ENCODE measurements at places on chromosomes 3 and 15.

- H3K27ac ChIP-seq, result no peak overlapping the region
- H3K4me3 ChIP-seq, result no peak overlapping the region
- peaks cover 12% of the 10 kb centered on the region for H3K27me3 ChIP-seq
- H3K4me1 ChIP-seq, result no peaks in the 10 kb centered on the region
Measured at GRCh38 chr15:38197553-38197952, 55.1 kb upstream of the SPRED1 start.

DNA sequence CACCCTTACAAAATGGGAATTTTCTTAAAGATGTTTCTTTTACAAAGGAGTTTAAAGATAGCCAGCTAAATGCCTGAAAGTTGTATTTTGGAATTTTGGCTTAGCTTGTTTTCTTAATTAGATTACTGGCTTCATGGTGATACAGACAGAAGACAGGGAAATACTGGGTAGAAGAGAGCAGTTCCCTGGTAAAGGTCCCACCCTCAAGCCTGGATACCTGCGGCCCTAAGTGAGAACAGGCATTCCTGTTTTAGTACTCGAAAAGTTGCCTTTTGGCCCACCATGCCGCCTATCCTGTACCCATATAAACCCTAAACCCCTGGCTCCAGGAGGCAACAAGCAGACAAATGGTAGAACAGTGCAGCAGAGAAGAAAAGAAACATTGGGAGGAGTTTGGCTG, 29.4 kb downstream of the SETMAR start:
- H3K27me3 ChIP-seq, result no peaks in the 10 kb centered on the region
- no peaks in the 10 kb centered on the region for H3K4me1 ChIP-seq
- no peak for DNase-seq
- no peak overlapping the region for H3K4me3 ChIP-seq
- H3K27ac ChIP-seq, result no peak overlapping the region

GRCh38 chr15:44710236-44711095, 657 bp downstream of the PATL2 start:
- peaks cover 42% of the 10 kb centered on the region for H3K4me1 ChIP-seq
- DNase-seq, result peak; percentile 50
- H3K27me3 ChIP-seq, result no peaks in the 10 kb centered on the region

DNA sequence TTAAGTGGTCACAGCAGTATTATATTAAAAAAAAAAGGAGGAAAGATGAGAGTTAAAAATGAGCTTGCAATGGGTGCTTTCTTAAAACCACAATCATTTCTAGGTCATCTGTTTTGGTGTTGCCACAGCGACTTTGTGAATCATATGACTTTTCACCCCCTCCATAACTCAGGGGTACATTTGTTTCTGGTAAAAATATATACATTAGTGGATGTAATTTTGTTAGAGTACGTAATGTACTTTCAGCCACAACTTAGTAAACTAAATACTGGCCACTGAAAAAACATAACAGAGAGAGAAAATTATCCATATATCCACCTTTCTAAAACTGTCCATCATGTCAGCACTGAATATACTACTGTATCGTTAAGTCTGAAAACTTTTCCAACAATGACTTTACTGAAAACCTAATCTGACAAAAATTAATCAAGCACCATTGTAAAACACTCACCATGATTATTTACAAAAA, 3.4 kb downstream of the ANKRD28 start:
- peaks cover 49% of the 10 kb centered on the region for H3K4me1 ChIP-seq
- peaks cover 16% of the 10 kb centered on the region for H3K36me3 ChIP-seq
- no peak for DNase-seq
- no peak overlapping the region for H3K4me3 ChIP-seq
- peak overlapping the region; percentile 75 for H3K27ac ChIP-seq

GRCh38 chr15:82737975-82738374, 28.3 kb upstream of the AP3B2 start:
- H3K4me3 ChIP-seq, result no peak overlapping the region
- H3K27ac ChIP-seq, result no peak overlapping the region
- DNase-seq, result no peak
- peaks cover 31% of the 10 kb centered on the region for H3K36me3 ChIP-seq

DNA sequence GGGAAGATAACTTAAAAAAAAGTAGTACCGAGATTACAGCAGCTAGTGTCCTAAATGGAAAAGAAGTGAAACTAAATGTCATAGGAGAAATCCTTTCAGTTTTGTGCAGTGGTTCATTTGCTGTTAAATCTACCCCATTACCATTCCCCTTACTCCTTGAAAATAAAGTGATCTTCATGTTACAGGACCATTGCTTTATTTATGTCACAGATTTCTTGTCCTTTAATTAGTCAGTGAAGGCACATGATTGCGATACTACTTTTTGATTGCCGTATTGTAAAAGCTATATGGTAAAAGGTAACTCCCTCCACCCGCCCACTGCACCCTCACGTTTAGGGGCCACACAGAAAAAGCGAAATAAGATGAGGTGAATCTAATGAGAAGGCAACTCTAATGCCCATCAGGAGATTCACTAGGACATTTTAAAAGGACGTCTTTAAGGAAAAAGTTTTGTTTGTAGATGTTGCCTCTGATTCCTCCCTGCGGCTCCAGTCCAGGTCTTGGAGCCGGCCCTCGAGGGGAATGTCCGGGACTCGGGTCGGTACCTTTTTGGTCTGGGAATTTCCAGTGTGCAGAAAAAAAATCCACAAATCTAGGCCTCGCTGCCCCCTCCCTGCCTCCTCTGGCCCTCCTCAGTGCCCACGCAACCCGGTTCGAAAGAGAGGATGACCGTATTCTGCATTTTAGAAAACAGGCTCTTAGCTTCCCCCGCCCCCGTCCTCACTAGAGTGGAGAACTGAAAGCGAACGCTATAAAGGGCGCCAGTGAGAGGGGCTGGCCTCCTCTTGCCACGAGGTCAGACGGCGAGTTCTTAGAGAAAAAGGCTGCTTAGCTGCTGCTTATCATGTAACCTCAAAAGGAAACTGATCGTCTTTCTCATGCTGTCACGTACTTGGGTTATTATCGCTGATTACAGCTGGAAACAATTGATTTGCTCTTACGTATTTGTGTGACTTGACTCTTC, 21.8 kb upstream of the NFKBIZ start:
- peaks cover 46% of the 10 kb centered on the region for H3K36me3 ChIP-seq
- peak; percentile 68 for DNase-seq

GRCh38 chr3:3636815-3637214, 162.4 kb upstream of the LRRN1 start:
- no peak for DNase-seq
- no peak overlapping the region for H3K27ac ChIP-seq
- no peaks in the 10 kb centered on the region for H3K4me1 ChIP-seq
- no peak overlapping the region for H3K4me3 ChIP-seq
- H3K36me3 ChIP-seq, result no peaks in the 10 kb centered on the region
- H3K27me3 ChIP-seq, result no peaks in the 10 kb centered on the region

DNA sequence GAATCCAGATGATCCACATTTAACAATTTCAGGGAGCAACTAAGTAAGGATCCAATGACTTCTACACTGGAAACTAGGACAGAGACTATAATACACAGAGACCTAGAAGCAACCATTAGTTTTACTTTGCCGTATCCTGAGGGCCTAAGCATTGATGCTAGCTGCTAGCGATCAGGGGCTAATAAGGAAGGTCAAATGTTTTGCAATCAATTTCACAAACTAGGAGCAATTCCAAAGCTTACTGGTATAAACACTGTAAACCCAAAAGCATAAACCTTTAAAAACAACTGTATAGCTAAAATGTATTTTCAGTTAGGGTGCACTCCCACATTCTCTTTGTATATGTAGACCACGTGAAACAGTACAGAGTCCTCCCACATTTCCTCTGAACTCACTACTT, 31.5 kb downstream of the FBN1 start:
- no peaks in the 10 kb centered on the region for H3K4me1 ChIP-seq
- no peak for DNase-seq
- no peaks in the 10 kb centered on the region for H3K27me3 ChIP-seq
- H3K36me3 ChIP-seq, result no peaks in the 10 kb centered on the region

- DNase-seq, result no peak
- H3K4me1 ChIP-seq, result peaks cover 12% of the 10 kb centered on the region
- H3K27ac ChIP-seq, result no peak overlapping the region
- H3K4me3 ChIP-seq, result no peak overlapping the region
Measured at GRCh38 chr3:160125258-160125657, 100.0 kb upstream of the C3orf80 start.

DNA sequence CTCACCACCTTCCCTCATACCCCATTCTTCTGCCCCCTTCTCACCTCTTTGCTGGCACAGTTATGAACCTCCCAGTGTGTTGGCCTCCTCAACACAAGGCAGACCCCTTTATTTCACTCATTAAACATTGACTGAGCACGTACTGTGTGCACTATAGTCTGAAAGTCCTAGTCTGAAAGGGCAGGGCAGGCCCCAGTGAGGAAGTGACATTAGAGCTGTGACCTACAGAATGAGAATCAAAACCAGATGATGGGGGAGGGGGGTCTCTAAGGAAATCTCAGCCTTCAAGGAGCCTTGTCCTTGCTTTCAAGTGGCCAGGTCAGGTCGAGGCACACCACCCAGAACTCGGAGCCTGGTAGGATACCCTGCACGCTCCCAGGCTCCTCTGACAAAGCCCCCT, 3.5 kb downstream of the SLC28A1 start:
- no peaks in the 10 kb centered on the region for H3K36me3 ChIP-seq
- no peaks in the 10 kb centered on the region for H3K4me1 ChIP-seq
- peaks cover 11% of the 10 kb centered on the region for H3K27me3 ChIP-seq
- no peak overlapping the region for H3K27ac ChIP-seq
- no peak for DNase-seq

- no peaks in the 10 kb centered on the region for H3K27me3 ChIP-seq
- no peaks in the 10 kb centered on the region for H3K36me3 ChIP-seq
- no peak overlapping the region for H3K27ac ChIP-seq
- DNase-seq, result no peak
- H3K4me1 ChIP-seq, result no peaks in the 10 kb centered on the region
Measured at GRCh38 chr3:117706037-117706436, 996.5 kb downstream of the TUSC7 start.

DNA sequence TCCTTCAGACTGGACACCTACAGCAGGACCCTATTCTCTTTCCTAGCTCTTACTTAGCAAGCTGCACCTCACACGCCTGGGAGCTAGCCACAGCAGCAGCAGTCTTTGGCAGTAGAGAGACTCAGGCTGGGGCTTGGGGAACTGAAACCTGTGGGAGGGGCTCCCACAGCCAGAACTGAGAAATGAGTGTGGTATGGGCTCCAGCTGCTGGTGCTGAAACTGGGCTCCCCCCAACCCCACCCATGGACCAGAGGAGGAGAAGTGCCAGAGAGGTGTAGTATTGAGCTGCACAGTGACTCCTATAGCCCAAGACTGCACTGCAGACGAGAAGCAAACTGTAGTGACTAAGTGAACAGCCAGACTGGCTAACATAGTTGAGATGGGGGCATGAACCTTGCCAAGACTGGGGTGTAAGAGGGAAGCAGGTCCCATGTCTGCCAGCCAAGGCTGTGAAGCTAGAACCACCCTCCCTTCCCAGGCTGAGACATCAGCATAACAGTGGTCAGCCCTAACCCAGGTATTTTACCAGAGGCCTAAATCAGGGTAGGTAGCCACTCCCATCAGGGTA, 62.5 kb downstream of the MYO5A start:
- H3K4me1 ChIP-seq, result peaks cover 52% of the 10 kb centered on the region
- peaks cover 8% of the 10 kb centered on the region for H3K36me3 ChIP-seq
- peak; percentile 75 for DNase-seq

DNA sequence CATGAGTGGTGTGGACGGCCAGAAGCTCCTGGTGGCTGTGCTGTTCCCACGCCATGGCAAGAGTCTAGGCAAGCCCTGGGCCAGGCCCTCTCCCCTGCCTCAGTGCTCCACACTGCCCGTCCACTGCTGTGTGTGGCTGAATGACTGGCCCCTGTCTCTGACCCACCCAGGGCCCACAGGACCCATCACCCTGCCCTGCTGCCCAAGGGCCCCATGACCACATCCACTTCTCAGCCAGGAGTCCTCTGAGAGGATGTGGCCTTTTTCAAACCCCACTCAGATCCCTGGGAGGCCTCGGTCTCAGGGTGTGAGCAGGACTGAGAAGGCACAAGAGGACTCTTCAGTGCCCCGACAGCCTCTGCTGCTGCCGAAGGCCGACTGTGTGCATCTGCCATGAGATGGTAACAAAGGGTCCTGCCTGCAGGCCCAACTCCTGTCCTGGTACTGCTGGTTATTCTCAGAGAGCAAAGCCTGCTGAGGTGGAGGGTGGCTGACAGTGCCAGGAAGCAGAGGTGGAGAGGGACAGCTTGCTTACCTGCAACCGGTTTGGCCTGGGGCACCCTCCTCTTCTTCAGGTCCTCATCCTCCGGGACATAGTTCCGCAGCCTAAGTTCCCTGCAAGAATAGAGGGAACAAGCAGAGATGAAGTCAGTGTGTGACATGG, 47.5 kb downstream of the PTH1R start:
- H3K27ac ChIP-seq, result peak overlapping the region; percentile 93
- H3K36me3 ChIP-seq, result peaks cover 63% of the 10 kb centered on the region
- no peak for DNase-seq
- peaks cover 71% of the 10 kb centered on the region for H3K4me1 ChIP-seq
- H3K27me3 ChIP-seq, result no peaks in the 10 kb centered on the region
- peak overlapping the region; percentile 7 for H3K4me3 ChIP-seq

- peaks cover 4% of the 10 kb centered on the region for H3K27me3 ChIP-seq
- DNase-seq, result no peak
- no peak overlapping the region for H3K27ac ChIP-seq
- H3K4me1 ChIP-seq, result no peaks in the 10 kb centered on the region
- no peaks in the 10 kb centered on the region for H3K36me3 ChIP-seq
Measured at GRCh38 chr3:178456621-178457285, 79.5 kb upstream of the KCNMB2 start.

DNA sequence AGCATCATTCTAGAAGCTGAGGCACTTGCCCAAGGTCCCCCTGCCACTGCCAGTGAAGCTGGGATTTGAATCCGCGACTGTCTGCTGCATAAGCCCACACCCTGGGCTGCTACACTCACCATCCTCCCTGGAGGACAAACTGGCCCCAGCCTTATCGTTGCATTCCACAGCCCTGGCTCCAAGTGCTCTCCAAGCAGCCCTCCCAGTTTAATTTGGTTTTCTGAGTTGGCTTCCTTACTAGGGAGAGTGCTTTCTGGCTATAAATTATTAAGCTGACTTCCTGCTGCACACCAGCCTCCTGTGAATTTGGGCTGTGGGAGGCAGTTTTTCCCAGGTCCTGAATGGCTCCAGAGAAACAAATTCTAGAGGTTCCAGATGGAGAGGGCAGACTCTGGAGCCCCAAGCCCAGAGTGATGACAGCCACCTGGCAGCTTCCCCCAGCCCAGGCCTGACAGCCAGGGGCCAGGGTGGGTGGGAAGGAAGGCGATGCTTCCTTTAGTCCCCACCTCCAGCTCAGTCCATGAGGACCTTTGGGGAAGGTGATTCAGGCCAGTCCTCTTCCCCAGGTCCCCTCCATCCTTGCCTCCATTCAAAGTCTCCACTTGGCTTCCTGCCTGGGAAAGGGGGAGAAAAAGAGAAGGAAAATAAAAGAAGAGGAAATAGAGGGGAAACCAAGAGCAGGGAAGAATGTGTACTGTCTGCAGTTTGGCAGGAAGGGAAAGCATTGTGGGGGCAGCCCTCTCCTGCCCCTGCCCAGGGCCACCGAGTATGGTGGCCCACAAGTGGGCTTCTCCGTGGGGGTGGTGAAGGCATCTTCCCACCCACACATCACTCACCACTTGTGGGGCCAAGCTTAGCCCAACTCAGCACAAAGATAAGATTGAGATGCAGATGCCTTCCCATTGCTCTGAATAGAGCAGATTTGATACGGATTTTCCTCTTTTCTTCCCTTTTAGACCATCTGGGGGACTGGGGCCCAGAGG, 69.6 kb downstream of the SEMA5B start:
- no peaks in the 10 kb centered on the region for H3K36me3 ChIP-seq
- H3K27me3 ChIP-seq, result peaks cover 18% of the 10 kb centered on the region
- H3K27ac ChIP-seq, result no peak overlapping the region
- no peak for DNase-seq

Measured in activated B cell treated with CpG ODN at 0.5 μM for 24 hours (primary cell).